ENCODE measurements at places on chromosomes 2 and 18.

GRCh38 chr2:73907840-73908452, 15.1 kb downstream of the ACTG2 start:
- no peak for DNase-seq

- DNase-seq = no peak
Measured at GRCh38 chr2:108034843-108035242, 48.5 kb downstream of the SLC5A7 start.

- no peak for DNase-seq
Measured at GRCh38 chr2:171410101-171410500, 23.7 kb downstream of the METTL8 start.

DNA sequence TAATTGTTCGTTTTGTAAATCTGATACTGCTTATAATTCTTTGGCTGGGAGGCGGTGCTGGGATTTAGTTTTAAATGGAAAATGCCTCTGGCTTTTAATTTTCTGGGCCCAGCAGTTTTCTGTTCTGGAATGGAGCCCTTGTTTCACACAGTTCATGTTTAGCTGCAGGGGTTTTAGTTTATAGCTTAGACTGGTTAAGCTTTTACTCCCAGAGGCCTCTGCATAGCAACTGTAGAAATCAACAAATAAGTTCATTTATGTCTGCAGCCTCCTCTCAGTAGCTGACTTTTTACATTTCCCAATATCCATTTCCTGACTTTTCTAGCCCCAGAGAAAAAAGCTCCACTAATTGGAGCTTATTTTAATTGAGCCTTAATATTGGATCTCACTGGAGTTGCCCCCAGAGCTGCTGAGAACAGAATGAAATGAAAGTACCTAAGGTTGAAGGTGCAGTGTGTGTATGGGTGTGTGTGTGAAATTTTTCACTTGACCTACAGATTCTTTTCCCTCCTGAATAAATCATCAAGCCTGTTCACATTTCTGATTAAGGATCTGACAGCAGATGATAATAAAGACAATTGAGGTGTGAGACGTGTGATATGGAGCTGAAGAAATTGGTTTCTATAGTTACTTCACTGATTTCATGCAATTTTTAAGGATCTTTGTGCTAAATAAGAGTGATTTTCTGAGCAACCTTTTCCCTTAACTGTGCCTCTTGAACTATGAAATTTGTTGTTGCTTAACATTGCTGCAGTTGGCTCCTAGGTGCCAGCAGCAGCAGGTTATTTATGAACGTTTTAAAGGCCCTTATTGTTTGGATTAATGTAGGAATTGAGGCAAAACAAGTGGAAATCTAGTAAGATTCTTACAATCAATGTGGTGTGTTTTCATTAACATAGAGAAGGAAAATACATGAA, 109.6 kb downstream of the TAF4B start:
- DNase-seq = no peak

DNA sequence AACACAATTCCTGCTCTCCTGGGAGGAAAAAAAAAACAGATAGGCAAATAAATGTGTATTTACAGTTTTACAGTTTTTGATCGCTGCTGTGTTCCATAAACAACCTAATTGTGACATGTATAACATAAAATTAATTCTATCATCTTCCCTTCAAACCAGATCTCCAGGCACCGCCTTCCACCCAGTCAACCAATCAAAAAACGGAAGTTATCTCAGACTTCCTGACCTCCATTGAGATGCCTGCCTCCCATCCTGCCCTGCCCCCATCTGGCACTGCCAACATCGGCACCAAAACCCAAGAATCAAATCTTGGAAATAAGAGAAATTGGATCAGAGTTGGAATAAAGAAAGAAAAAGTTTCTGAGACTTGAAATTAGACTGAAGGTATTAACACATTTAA, 3.1 kb upstream of the RIOK3 start:
- DNase-seq = no peak

DNA sequence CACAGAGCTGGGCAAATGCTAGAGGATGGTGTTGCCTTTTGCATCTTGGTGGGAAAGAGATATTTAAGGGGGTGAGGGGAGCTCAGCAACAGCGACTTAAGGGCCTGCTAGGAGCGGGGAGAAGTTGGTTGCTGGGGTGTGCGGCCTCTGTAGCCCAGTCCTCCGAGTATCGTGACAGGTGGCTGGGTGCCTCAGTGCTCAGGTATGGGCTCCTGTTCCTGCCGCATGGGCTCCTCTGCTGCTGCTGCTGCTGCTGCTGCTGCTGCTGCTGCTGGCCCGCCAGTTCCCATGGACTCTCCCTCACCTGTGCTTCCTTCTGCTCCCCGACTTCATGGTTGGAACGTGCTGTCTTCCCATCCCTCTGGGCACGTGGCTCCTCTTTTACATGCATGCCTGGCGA, 22.0 kb downstream of the AGAP1 start:
- DNase-seq = no peak

All from stimulated activated CD4-positive, alpha-beta T cell treated with anti-CD3 and anti-CD28 coated beads, Interleukin-15, amount 100 ng/mL, for 48 hours (primary cell).